Cortex of kidney (tissue), 1 donor: ENCODE measurements at places on chromosomes 11 and 22.

GRCh38 chr22:29654420-29654819 lies 51.0 kb downstream of the NF2 start:
- DNase-seq = no peak

- DNase-seq = no peak
Measured at GRCh38 chr11:11415901-11416300, 62.9 kb upstream of the CSNK2A3 start.

DNA sequence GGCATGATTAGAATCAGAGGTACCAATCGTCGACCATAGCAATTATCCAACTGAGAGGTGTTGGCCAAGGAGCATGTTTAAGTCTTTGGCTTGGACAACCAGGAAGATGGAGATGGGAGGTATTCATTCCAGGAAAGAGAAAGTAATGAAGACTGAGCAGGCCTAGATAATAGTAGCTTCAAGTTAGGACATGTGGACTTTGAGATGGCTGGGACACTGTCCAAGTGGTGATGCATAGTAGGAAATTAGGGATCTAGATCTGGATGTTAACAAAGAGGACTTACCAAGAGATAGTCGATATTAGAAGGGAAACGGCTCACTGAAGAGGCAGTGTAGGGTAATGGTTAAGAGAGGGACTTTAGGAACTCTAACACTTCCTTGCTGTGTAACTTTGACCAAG lies 266.7 kb downstream of the FAM76B start:
- DNase-seq = no peak

DNA sequence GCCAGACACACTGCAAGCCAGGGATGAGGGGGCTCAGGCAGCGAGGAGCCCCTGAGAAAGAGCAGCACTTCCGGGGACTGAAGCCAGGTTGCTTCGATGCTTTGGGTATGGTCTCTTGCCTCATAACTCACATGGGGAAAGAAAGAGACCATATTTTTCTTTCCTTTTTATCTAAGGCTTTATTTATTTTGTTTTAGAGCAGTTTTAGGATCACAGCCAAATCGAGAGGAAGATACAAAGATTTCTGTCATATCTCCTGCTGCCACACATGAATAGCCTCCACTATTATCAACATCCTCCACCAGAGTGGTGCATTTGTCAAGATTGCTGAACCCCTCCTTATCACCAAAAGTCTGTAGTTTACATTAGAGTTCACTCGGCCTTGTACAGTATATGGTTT lies 24.3 kb upstream of the ADSL start:
- no peak for DNase-seq

- DNase-seq = no peak
Measured at GRCh38 chr11:132935383-132935782, 596.9 kb downstream of the OPCML start.

- no peak for DNase-seq
Measured at GRCh38 chr22:37162221-37163095, 12.7 kb upstream of the IL2RB start.

GRCh38 chr22:30204742-30205111 lies 41.8 kb downstream of the LIF start:
- DNase-seq = no peak

- DNase-seq = no peak
Measured at GRCh38 chr22:44521326-44522074, 23.5 kb upstream of the RTL6 start.

- DNase-seq = no peak
Measured at GRCh38 chr11:2561696-2562581, 117.1 kb downstream of the KCNQ1 start.

- no peak for DNase-seq
Measured at GRCh38 chr11:109522116-109522755, 100.2 kb downstream of the C11orf87 start.

GRCh38 chr22:33917744-33918406 lies 2.4 kb downstream of the LARGE1 start:
- no peak for DNase-seq

- no peak for DNase-seq
Measured at GRCh38 chr22:25956801-25957200, 212.5 kb upstream of the SEZ6L start.

DNA sequence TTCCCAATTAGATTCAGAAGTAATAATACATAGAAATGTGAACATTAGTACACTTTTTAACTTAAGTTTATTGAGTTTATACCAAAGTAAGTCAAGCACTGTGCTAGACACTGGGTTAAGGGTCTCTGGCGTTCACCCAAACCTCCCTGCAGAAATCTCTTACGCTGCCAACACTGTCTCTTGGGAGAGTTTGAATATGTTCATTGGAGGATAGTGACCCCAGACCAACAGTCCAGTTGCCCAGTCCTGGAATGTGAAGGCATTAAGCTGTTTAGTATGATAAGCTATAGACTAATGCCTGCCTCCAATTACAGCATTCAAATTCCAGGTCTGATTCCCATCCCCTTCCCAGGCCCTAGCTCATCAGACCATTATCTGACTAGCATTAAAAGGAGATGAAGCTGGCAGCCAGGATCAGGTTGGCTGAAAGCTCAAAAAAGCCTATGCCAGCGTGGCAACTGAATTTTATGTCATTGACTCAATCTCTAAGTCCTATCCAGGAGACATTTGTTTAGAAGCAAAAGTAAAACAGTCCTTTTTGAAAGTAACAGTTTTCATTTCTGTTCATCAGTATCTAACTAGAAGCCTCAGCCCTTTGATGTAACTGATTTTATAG lies 77.8 kb downstream of the SFI1 start:
- DNase-seq = no peak

GRCh38 chr11:43895601-43896000 lies 15.0 kb downstream of the ALKBH3 start:
- no peak for DNase-seq

DNA sequence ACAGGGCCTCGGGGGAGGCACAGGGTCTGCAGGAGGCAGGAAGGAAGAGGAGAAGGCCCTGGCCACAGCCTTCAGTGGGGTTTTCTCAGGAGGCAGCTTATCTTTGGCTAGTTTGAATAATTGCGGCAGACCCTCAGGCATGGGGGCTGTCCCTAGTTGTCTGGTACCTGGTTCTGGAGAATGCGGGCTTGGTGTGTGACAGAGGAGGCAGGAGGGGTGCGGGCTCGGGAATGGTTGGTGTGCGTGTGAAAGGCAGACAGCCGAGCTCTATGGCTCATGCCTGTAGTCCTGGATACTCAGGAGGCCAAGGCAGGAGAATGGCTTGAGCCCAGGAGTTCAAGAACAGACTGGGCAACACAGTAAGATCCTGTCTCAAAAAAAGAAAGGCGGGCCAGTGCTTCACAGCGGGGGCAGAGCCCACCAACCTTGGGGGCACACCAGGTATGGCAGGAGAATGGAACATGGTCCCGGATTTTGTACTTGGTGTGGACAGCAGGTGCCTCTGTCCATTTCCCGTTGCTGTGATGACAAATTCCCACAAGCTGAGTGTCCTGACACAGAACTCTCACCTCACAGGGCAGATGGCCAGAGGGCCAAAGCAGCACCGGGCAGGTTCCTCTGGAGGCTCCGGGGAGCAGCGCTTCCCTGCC lies 640.6 kb downstream of the TBC1D22A start:
- DNase-seq = no peak

DNA sequence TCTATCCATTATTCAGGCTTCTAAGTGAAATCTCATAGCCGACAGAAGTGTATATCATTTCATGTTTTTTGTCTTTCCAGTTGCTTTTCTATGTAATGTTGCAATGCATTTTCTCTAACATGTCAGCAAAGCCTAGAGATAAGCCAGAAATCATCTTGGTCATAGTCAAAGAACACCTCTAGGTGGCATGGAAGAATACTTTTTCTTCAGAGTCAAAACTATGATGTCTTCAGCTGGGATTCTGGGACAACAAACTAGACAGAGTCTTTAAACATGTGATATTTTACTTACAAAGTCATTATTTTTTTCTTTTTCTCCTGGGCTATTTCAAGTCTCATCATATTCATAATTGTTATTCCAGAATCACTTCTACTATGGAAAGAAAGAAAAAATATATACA lies 4.4 kb downstream of the GAS2 start:
- no peak for DNase-seq

DNA sequence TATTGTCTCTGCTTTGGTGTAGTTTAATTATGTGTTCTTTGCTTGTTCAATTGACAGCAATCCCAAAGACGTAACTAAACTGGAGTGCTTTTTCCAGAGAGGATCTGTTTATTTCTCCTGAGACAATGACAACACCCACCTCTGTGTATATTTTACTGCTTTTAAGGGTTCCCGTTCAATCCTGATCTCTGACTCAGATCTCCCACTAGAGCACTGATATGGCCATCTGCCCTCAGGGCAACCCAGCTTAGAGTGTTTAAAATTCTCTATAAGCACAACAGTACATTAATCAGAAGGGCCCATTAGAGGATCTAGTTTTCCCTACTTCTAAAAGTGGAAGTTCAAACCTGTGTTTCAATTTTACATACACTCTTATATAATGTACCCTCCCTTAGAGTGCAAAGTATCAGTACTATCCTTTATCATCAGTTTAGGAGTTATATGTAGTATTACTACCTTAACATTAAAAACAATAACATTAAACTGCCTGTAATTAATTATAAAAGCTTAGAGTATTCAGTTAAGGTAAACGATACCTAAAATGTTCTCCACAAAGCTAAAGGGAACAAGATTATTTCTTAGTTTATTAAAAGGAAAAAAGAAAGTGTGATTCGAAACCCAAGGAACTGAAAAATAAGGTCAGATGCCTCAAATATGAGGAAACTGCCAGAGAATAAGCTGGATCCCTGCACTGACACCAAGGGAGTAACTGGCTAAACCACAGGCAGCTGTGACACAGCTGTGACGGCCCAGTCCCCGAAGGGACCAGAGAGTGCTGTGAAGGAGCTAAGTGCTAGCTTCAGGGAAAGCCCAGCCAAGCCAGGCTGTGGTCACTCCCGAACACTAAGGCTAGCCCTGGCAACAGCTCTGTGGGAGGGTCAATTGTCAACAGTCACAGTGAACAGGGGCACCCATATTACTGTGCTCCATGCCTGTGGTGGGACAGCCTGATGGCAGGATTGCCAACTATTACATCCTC lies 15.2 kb downstream of the UFD1 start:
- no peak for DNase-seq

GRCh38 chr11:36062796-36063365 lies 119.0 kb downstream of the LDLRAD3 start:
- DNase-seq = no peak

- no peak for DNase-seq
Measured at GRCh38 chr11:67268962-67269268, 2.6 kb downstream of the GRK2 start.

DNA sequence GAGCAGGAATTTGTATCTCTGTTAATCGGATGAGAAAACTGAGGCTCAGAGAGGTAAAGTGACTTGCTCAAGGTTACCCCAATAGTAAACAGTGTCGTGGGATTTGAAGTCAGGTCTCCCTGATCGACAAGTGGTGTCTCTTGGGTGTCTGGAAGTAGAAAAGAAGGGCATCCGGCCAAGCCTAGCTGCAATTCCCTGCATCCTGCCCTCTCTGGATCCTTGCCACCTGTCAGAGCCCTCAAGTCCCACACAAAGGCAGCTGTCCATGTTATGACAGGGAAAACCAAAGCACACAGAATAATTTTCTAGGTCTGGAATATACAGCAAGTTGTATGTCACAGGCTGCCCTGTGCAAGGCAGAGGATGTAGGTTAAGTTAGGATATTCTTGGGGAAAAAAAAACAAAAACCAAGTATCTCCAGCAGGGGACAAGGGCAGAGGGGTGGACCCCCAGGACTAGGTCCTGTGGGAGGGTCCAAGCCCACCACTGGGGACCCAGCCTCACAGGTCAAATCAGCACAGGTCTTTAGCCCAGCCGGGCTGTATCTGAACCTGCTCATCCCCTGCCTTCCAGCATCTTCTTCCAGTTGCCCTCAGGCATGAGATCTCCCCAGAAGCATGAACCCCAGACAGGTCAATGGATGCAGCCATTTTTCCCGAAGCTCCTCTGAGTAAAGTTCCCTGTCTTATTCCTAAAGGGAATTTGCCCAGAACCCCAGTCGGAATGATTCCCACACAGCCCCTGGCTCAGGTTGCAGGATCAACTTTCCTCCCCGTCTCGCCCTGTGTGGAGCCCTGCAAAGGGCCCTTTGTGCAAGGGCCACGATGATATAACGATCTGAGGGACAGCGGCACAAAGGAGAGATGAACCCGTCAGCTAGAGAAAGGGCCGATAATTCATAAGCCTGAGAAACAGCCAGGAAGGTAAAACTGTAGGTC lies 15.0 kb downstream of the USH1C start:
- DNase-seq = no peak

DNA sequence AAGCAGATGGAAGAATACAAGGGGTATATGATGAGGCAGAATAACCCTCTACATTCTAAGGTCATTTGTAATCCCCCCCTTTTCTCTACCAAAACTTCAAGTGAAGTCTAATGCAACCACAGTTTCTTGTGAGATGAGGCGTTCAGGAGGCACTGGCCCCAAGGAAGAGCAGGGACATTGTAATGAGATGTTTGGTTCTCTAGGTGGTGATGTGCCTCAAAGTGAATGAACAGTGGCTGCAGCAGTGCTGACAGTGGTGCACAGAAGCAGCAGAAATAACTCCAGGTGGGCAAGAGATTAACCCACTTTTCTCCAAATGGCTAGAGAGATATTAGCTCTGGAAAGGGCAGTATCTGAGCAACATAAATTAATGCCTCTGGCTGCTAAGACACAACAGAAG lies 33.8 kb downstream of the PDGFD start:
- no peak for DNase-seq

DNA sequence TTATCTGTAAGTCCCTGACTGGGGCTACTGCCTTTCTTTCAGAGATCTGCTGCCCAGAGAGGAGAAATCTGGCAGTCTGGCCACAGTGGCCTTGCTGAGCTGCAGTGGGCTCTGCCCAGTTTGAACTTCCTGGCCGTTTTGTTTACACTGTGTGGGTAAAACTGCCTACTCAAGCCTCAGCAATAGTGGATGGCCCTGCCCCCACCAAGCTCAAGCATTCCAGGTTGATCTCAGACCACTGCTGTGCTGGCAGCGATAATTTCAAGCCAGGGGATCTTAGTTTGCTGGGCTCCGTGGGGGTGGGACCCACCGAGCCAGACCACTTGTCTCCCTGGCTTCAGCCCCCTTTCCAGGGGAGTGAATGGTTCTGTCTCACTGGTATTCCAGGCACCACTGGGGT lies 117.5 kb downstream of the TRPC6 start:
- DNase-seq = no peak

GRCh38 chr11:44559207-44559939 lies 6.1 kb upstream of the CD82 start:
- DNase-seq = no peak

DNA sequence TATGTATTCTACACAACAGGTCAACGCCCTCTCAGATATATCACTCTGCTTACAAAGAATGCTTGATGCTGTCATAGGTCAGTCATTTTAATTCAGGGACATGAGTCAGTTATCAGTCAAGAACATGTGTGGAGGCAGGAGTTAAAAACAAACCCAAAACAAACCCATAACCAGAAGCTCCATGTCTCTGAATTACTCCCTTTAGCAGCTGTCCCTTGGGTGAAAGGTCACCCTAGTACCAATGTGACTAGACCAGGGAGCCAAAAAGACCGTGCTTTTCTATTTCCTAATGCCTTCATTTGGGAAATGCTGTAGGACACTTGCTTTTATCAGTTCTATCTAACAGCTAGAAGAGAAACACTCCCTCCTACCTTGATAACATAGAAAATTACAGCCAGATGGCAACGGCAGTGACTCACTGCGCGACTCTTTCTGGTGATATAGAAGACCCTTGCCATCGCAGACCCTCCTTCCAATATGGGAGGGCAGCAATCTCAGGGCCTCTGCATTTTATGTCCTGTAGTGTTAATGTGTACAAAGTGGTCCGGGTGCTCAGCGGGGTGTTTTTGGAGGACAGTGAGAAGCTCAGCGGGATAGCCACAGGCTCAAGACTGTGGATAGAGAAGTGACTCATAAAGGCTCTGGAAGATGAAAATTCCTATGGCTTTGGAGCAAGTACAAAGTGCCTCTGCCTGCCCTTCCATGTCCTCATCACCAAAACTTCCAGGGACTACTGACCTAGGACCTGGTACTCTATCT lies 24.8 kb downstream of the APOL5 start:
- DNase-seq = no peak
